Coronary artery (tissue), 2 donors: ENCODE measurements at places on chromosomes 12 and 14.

GRCh38 chr14:31125231-31125630 lies 82.4 kb downstream of the HECTD1 start:
- no peak for DNase-seq

GRCh38 chr12:14410177-14410576 lies 44.7 kb downstream of the ATF7IP start:
- no peak for DNase-seq

- DNase-seq: peak; percentile 81
Measured at GRCh38 chr12:11649413-11650285, at the start of gene ETV6. Gene ETV6, plus strand, starts transcription at chr12:11649674. Its CDS starts 454 bp downstream, at chr12:11650128.

DNA sequence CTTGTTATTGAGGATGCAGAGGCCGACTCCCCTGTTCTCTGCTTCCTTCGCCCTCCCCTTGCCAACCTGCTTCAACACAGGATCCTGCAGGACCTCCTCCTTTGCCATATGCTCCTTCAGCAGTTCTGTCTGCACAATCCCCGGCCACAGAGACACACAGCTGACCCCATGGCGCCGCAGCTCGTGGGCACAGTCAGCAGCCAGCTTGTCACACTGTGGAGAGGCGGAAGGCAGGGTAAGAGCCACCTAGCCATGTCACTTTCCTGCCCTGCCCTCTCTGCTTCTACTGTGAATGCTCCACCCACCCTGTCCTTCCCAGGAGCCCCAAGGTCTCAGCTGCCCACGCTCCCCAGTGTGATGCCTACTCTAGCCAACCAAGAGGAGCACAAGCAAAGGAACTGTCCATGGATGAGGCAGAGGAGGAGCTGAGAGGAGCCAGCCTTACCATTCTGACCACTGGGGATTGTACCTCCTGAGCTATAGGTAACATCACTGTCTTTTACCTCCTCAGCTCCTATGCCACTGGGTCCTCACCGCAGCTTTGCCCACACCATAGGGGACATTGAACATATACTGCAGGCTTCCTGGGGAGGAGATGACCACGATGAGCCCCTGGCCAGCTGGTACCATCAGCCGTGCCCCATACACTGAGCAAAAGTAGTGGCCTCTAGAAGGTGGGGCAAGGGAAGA lies 7.3 kb downstream of the DHRS1 start:
- no peak for DNase-seq

GRCh38 chr12:29612912-29613311 lies 115.4 kb upstream of the OVCH1 start:
- DNase-seq: no peak

GRCh38 chr14:58055497-58056010 lies 96.5 kb downstream of the ARMH4 start:
- DNase-seq: no peak

DNA sequence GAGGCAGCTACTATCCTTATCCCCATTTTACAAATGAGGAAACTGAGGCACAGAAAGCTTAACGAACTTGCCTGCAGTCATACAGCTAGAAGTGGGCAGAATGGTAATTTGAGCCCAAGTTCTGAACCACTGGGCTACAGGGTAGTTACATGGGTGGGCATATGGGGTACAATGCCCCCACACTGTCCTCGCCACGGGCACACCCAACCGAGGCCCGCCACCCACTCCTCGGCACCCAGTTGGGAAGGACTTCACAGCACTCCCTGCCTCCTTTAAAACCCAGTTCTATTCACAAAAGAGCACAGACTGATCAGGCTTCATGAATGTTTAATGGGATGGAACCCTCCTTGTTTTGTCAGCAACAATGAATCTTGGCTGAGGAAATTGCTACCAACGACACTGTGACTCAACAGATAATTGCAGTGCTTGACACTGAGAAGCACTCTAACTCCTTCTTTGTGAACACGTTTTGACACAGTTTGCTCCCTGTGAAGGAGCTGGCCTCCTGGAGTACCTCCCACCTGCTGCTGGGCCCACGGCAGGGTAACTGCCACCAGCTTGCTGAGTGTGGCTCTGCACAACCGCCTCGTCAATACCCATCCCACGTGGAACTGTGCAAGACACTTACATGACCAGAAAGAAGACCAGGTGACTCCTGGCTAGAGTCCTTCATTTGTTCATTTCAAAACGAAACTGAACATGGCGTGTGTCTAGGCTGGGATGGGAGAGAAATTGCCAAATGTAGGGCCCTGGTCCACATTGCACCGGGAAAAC lies 63.5 kb downstream of the CLMN start:
- DNase-seq: peak; percentile 65

DNA sequence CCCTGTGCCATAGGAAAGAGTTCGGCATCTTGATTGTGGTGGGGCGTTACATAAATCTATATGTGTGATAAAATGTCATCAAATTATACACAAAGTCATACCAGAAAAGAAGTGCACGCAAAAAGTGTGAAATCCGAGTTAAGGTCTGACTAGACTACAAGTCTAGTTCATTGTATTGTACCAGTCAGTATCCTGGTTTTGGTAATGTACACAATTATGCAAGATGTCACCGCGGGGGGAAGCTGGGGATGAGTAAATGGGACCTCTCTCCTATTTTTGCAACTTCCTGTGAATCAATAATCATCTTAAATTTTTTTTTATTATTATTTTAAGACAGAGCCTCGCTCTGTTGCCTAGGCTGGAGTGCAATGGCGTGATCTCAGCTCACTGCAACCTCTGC lies 43.2 kb upstream of the BCL11B start:
- DNase-seq: no peak

DNA sequence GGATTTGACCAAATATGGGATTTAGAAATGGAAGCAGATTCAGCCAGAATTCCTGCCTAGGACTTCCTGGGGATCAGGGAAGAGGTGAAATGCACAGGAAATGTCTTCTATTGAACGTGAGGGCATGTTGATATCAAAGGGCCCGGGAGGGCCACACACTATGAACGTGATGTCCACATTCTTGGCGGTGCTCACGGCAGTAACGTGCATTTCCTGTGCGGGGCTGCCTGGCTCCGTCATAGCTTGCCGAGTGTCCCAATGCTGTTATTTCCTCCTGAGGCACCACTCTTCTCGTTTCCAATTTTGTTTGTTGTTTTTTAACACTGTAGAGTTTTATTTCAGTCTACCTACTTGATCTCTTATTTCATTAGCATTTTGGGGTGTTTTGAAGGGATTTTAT lies 67.3 kb downstream of the ZNF664 start:
- DNase-seq: no peak

DNA sequence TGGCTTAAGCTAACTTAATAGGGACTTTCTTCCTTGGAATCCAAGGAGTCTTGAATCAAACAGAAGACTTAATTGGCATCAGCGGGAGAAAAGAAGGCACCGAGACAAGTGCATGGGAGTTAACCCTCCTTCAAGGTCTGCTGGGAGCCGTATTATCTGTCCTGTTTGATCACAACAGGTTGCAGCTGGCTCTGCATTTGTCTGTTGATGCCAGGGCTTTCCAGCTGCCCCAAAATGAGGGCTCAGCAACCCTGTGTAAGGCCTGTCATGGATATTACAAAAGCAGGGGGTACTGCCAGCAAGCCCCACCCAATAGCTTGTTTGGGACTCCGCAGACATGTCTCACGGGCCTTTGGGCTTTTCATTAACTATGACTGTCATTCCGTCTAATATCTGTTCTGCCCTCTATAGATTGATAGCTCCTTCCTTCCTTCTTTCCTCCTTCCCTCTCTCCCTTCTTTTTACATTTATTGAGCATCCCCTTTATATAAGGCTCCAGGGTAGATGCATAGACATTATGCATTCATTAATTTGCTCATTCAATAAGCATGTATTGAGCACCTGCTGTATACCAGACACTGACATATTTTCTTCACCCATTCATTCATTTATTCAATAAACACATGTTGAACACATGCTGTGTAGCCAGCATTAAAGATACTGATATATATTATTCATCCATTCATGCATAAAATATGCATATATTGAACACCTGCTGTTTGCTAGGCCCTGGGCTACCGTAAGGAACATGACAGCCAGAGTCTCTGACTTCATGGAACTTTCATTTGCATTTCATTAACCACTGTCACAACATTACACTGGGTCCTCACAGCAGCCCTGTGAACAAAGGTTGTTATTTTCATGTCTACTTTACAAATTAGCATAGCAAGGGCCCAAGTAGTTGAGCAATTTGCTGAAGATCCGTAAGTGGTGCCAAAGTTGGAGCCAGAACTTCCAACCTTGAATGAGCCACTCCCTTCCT lies 56.2 kb downstream of the SVOP start:
- DNase-seq: no peak

GRCh38 chr12:89731614-89732013 lies 23.0 kb upstream of the ATP2B1 start:
- no peak for DNase-seq

- DNase-seq: no peak
Measured at GRCh38 chr12:116262741-116263140, 14.8 kb downstream of the MED13L start.

GRCh38 chr12:99745121-99745520 lies 97.6 kb downstream of the GARIN6 start:
- DNase-seq: no peak

GRCh38 chr12:27709932-27710591 lies 570 bp upstream of the MRPS35 start:
- no peak for DNase-seq

- DNase-seq: peak; percentile 26
Measured at GRCh38 chr14:72630374-72630773, 263.5 kb downstream of the DPF3 start.

GRCh38 chr12:107894589-107894988 lies 120.1 kb downstream of the ASCL4 start:
- DNase-seq: no peak

GRCh38 chr12:1876086-1876485 lies 42.4 kb downstream of the CACNA2D4 start:
- no peak for DNase-seq

DNA sequence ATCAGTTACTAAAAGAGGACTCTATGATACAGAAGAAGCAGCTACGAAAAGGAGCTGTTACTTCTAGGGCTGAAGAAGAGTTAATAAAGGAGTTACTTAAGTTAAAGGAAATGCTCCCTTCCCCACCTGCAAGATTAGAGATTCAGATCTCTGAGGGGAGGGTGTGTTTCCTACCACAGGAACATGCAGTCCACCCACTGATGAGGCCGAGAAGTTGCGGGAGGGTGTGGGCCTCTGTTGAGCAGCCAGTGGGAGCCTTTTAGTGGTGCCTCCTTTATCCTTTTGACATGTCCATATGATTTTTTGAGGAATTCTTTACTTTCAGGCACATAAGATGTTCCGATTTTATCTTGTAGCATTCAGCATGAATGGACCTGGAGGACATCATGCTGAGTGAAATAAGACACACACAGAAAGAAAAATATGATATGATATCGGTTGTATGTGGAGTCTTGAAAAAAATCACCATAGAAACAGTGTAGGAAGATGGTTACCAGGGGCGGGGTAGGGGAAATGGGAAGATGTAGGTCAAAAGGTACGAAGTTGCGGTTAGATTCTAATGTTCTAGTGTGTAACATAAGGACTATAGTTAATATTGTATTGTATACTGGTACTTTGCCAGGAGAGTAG lies 4.4 kb upstream of the M6PR start:
- DNase-seq: no peak

DNA sequence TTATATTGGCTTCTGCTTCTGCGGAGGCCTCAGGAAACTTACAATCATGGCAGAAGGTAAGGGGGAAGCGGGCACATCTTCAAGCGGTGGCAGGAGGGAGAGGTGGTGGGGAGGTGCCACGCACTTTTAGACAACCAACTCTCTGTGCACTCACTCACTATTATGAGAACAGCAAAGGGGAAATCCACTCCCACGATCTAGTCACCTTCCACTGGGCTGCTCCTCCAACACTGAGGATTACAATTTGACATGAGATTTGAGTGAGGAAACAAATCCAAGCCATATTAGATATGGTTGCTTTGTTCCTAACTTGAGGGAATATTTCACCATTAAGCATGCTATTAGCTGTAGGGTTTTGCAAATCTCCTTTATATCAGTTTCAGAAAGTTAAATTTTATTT lies 80.3 kb downstream of the UNC79 start:
- no peak for DNase-seq
